ENCODE measurements at places on chromosomes 1 and 21.

DNA sequence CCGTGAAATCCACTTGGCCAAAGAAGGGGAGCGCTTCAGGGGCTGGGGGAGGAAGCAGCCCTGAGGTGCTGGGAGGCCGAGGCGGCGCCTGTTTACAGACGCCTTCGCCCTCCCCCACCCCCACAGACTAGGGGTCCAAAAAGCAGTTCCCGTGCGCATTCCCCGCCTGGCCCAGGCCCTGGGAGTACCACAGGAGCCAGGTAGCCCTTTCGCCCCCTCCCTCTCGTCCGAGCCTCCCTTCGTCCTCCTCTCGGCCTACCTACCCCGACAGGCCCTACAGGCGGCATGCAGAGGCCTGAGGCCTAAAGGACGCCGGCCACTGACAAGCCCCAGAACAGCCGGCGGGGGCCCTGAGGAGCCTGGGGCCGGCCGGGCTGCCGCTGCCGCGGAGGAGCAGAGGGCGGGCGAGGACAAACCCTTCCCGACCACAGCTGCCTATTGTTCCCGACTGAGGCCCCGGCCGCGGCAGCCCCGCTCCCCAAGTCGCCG is 522 bp downstream of the RC3H1 start:
- no peak for DNase-seq

DNA sequence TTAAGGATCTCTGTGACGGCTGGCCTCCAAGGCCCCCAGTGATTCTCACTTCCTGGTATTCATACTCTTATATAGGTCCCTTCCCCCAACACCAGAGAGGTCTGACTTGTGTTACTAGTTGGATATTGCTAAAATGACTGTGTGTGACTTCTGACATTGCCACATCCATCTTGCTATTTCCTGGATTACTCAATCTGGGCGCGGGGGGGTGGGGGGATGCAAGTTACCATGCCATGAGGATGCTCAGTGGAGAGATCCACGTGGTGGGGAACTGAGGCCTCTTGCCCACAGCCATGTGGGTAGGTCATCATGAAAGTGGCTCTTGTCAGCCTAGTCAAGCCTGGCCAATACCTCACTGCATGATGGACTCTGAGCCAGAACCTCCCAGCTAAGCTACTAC is 117.0 kb downstream of the UBE2U start:
- DNase-seq, result peak; percentile 15

GRCh38 chr1:200337410-200337809 is 72.4 kb downstream of the ZNF281 start:
- no peak for DNase-seq

- no peak for DNase-seq
Measured at GRCh38 chr1:211334986-211335385, 8.4 kb downstream of the TRAF5 start.

DNA sequence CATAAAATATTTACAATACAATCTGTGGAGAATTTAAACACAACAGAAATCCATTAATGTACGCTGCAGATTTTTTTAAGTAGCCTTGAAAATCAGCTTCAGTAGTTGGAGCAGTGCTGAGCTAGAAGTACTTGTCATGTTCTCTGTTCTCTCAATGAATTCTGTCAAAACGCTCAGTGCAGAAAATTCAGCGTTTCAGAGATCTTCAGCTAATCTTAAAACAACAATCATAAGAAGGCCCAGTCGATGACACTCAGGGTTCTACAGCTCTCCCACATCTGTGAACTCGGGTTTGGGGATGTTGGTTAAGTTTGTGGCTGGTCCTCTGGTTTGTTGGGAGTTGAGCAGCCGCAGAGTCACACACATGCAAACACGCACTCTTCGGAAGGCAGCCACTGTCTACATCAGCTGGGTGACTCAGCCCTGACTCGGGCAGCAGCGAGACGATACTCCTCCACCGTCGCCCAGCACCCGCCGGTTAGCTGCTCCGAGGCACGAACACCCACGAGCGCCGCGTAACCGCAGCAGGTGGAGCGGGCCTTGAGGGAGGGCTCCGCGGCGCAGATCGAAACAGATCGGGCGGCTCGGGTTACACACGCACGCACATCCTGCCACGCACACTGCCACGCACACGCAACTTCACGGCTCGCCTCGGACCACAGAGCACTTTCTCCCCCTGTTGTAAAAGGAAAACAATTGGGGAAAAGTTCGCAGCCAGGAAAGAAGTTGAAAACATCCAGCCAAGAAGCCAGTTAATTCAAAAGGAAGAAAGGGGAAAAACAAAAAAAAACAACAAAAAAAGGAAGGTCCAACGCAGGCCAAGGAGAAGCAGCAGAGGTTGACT is 161.2 kb downstream of the RUNX1 start:
- peak; percentile 81 for DNase-seq

Measured in SIG-M5 (cell line).